ENCODE measurements at places on chromosomes 4 and X.

DNA sequence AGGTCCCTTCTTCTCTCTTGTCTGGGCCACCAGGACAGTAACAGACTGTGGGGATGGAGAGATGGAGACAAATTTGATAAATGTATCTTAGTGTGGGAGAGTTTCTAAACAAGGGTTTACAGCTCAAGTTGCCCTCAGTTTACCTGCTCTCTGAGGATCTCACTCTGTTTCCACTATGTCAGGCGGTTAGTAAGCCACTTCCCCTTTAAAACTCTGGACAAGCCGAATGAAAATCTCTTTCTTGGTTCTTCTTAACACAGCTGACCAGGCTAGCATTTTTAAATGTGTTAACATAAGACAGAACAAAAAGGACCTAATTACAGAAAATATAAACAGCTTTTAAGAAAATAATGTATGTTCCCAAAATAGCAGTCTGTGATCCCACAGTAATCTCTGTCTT, 2.9 kb upstream of the SCARB2 start:
- no peak for DNase-seq

GRCh38 chr4:56308384-56308783, 78.9 kb downstream of the AASDH start:
- no peak for DNase-seq

DNA sequence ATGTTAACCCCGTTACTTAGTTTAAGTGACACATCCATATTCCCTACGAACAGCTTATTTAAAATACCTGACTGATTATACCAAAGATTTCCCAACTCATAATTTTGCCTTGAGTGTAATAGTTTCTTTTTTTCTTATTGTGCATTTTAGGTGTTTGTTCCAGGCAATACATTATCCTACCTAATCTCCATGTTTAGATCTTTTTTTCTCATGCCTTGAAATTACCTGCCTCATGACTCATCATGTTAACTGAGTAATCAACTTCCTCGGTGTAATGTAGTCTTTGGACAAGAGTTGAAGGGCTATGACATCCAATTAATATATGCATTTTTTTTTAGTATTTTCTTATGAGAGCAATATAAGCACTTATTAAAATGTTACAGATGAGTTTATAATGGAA, 228.7 kb upstream of the ANKRD50 start:
- no peak for DNase-seq

DNA sequence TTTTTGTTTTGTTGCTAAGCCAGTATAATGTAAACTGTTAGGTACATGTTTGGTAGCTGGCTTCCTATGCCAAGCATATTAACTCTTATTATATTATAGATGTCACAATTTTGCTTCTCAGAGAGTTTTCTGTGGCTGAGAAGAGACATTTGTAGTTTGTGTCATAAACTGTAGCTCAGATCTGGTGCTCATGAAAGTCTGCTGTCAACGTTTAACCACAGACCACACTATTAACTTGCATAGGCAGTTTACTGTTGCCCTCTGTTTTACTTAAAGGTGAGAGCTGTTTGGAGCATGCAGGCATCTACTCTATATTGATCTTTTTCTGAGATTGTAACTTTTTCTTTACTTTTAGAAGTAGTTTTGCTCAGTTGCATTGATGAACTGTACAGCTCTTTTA, 166.8 kb downstream of the TLL1 start:
- no peak for DNase-seq

DNA sequence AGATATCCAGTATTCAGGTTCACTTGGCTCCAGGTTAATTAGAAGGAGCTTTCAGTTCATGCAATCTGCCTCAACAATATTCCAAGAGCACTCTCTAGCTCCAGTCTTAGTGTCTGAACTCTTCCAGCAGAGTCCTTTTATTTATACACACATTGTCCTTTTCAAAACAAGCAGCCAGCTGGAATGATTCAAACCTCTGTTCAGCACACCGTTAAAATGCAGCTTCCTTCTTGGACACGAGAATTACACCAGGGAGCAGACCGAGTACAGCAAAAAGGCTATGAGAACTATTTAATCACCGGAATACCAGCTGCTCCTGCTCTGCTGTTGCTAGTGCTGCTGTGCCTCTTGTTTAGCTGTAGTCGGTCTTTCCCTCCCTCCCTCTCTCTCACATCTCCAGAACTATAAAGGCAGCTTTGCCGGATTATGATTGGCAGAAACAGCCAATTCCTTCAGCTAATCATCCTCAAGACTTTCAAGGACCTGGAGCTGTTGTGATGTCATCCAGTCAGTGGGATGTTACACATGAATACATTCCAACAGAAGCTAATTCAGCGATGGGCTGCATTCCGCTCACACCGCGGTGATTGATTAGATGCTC, at the start of gene NDST4:
Gene NDST4 (minus strand): TSS at position 115 of the 601 bp plus-strand sequence. CDS start 36,584 bp downstream, outside the sequence.
- no peak for DNase-seq

DNA sequence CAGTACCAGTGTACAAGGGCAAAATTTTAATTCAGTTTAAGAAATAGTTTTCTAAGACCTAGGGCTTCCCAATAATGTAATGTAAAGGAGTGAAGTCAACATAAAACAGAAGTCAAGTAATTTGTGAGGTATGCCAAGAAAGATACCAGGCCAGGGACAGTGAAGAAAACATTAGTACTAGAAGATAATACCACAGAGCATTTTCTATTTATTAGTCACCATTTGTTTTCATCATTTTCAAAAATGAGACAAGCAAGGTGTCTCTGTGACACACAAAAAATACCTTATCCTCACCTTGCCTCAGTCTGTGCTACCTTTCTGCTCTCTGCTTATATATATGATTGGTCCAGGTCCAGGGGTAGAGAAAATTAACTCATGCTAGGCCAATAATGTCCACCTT, 46.8 kb downstream of the VEGFC start:
- no peak for DNase-seq

GRCh38 chr4:185142564-185142911, 528 bp upstream of the SLC25A4 start:
- DNase-seq = no peak

GRCh38 chr4:118931786-118932185, 43.1 kb downstream of the SYNPO2 start:
- no peak for DNase-seq

- no peak for DNase-seq
These were observed 632.9 kb downstream of the ZNF674 start for GRCh38 chrX:45912316-45912715.

GRCh38 chr4:5050520-5051277, 581 bp upstream of the STK32B start:
- no peak for DNase-seq

DNA sequence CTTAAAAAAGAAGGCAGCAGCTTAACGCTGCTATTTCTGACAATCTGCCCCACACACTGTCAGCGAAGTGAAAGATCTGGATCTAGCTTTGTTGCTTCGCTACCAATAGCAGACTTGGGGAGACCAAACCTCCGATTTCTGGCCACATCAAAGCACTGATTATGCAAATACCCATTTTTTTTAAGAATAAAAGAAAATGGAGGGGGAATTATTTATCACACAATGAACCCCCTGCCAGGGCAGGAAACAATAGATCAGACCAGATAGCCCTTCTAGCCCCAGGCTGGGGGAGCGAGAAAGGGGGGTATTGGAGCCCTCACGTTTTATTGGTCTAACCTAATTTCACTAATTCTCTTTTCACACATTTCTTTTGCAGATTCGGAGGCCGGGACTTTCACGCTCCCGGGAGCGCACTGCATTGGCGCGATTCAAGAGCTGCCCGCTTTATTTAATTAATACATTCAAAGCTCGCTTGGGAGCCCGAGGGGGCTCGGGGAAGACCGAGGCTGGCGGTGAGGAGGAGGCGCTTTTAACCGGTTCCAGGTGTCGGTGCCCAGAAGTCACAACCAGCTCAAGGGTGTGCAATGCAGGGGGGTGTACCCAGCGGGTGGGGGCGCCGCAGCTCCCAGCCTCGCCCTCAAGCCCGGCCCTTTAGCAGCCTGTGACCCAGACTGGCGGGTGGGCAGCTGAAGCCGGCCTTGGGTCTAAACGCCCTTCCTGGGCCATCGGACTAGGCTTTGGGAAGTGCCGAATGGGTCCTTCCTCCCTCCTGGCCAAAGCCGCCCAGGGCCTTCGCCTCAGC, 5.5 kb downstream of the NEUROG2 start:
- no peak for DNase-seq

- no peak for DNase-seq
These were observed 62.5 kb downstream of the DCAF8L1 start for GRCh38 chrX:27918799-27919198.

DNA sequence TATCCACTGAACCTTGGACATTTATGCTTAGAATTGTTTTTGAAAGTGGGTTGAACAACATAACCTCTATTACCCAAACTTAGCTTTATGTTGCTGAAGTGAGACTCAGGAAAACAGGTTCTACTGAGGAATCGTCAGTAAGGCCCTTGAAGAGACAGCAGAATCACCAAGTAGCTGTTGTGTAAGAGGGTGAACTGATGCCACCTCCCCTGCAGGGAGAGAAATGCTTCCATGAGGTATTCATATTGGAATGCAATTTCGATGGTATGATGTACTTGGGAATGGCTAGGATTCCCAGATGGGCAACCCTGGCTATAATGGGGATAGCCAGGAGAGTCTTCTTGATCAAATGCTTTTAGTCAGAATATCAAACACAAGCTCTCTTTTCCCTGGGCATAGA, 4.1 kb upstream of the SCRG1 start:
- no peak for DNase-seq

- DNase-seq = no peak
These were observed 14.2 kb downstream of the GRPR start for GRCh38 chrX:16137416-16138107.

DNA sequence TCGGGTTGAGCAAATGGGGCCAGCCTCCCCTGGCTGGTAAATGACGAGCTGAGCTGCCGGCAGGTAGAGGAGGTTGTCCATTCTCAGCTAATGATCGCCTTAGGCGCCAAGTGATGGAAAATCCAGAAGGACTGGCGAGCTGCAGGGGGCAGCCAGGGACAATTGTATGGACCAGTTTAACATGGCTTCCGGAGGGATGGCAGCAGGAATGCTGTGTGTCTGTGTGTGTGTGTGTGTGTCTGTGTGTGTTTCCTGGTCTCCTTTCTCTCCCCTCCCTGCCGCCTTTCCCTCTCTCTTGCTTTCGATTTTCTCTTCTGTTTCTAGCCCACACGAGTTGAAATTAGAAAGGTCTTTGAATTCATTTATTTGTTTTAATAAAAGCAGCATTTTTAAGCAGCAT, 45.2 kb upstream of the BCOR start:
- DNase-seq = no peak

DNA sequence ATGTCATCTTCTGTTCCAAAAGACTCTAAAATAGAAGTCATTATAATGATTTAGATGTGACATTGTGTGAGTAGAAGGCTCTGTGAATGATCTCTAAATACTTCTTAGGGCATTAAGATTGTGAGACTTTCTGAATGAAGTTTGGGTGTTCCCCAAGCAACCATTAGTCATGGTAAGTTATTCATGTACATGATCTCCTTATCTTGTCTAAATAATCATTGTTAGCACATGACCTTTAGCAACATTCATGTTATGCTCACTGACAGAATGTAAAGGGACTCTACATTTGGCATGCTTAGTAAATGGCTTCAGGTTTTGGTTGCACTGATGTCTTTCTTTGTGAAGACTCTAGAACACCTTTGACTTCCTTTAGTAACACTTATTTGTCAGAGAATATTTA, 140.8 kb upstream of the AGA start:
- no peak for DNase-seq

DNA sequence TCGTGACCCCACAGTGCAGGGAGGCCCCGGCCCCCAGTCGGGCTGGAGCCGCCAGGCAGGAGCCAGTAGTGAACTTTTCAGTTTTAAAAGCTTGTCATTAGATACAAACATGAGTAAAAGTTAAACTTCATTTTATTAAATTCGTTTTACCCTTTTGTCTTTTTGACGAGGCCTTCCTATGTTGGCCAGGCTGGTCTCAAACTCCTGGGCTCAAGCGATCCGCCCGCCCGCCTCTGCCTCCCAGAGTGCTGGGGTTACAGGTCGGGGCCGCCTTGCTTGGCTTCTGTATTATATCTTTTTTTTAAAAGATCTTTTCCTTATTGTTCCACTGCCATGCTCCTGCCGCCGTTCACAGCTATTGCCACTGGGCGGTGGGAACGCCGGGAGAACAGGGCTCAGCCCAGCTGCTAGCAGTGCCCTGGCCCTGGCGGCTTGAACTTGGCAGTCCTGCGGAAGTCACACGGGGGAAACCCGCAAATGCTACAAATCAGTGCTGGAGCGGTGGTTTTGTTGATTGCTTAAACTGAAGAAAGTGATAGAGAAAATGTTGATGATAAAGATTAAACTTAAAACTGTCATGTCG, 968 bp upstream of the NELFA start:
- peak; percentile 42 for DNase-seq

DNA sequence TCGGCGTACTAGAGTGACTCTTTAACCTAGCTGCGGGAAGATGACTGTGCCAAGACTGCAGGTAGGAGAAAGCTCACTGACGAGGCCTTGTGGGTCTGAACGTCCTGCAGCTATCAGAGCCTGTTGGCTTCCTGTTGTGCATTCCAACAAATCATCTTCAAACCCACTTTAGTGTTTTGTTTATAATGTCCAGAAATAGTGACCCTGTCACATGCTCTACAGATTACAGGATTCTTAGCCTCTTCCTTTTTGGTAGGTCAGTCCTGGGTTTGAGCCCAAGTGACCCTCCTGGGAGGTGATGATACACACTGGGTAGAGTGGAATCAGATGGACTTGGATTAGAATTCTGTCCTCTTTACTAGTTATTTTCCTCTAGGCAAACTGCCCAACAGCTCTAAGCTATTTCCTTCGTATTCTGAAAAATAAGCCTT, 33.2 kb downstream of the HTT start:
- no peak for DNase-seq

DNA sequence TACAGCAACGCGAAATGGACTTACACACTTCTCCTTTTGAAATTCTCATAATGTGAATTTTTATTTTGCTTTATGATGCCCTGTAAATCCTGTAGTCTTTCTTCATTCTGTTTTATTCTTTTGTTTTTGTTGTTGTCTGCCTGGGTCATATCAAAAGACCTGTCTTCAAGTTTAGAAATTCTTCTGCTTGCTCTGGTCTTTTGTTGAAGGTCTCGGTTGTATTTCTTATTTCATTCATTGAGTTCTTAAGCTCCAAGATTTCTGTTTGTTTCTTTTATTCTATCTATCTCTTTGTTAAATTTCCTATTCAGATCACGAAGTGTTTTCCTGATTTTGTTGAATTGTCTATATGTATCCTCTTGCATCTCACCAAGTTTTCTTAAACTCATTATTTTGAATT, 78.1 kb downstream of the GPAT3 start:
- no peak for DNase-seq

- DNase-seq = no peak
These were observed 11.6 kb downstream of the DLG3 start for GRCh38 chrX:70456256-70456655.

DNA sequence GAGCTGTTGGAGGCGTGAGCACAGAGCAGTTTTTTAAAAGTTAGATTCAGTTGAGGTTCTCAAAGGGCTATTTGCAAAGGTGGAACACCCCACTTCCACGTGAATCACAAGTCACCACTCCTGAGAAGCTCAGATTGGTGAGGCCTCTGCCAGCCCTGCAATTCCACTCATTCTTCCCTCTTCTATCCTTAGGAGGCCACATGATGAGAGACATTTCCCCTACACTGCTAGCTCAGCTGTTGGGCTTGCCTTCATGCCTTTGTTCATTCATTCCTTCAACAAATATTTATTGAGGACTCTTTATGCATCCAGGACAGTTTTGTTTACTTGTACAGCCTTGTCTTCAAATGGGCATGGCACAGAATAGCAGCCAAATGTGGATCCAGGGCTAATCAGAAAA, 3.7 kb downstream of the SRPX2 start:
- DNase-seq = no peak

GRCh38 chr4:74874753-74875367, 58.1 kb upstream of the PARM1 start:
- DNase-seq = no peak

GRCh38 chr4:25949173-25949748, 35.2 kb downstream of the SMIM20 start:
- DNase-seq = no peak

GRCh38 chr4:82320351-82320750, 53.4 kb downstream of the HNRNPD start:
- DNase-seq = no peak
